NCI-H526 treated with DMSO at 0.1 percent for 48 hours (cell line): ENCODE measurements at places on chromosomes 2 and 18.

DNA sequence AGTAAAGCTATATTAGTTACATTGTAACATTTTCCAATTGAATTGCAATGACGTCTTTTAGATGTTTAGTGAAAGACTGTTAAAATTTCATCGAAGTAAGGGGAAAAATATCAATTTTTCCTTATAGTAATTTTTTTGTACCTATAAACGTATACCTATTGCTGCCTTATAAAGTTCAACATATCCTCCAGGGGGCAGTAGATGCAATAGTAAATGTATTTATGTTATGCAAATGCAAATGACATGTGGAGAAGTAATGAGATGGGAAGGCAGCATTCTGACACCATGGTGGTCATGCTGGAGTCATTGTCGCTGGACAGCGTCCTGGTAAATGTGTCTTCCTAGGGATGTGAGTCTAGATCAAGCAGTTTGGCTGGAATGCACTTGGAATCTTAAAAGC is 38.7 kb downstream of the MSTN start:
- DNase-seq = peak; percentile 57

- peak; percentile 29 for DNase-seq
These were observed 90.4 kb downstream of the SCN3A start for GRCh38 chr2:165113414-165113813.

DNA sequence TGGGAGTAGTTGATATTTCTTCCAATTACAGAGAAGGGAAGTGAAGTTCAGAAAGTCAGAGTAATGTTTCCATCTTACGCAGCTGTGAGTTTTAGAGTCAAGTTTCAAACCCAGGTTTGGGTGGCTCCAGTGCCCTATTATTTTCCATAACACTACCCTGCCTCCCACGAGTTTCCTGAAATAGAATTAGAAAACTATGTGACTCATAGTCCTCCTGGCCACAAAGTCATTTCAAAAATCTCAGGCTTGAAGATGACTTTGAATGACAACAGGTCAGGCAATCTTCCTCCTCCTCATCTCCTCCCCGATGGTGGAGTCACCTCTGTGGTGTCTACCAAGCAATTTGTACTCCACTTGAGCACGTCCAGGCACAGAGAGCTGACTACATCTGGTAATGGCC is 212.3 kb upstream of the TRIB2 start:
- DNase-seq = no peak

DNA sequence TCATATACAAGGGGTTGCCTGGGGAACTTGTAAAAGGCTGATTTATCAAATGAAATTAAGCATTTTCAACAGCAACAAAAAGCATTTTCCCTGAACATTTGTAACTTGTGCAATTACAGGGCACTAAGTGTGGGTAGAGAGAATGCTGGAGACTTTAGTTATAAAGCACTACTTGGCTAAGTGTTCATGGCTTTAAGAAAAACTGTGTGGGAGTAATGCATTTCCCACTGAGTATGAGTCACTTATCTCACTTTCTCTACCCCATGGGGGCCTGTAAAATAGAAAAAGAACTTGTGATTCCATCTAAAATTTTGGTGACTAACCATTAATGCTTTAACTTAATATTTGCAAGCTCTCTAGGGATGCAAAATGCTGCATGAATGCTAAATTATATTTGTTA is 193.4 kb downstream of the CCDC102B start:
- no peak for DNase-seq

- DNase-seq = no peak
These were observed 119.1 kb downstream of the AQP4 start for GRCh38 chr18:26746398-26746797.

- DNase-seq = peak; percentile 23
These were observed 257.7 kb downstream of the PTGR3 start for GRCh38 chr18:74951165-74951760.

DNA sequence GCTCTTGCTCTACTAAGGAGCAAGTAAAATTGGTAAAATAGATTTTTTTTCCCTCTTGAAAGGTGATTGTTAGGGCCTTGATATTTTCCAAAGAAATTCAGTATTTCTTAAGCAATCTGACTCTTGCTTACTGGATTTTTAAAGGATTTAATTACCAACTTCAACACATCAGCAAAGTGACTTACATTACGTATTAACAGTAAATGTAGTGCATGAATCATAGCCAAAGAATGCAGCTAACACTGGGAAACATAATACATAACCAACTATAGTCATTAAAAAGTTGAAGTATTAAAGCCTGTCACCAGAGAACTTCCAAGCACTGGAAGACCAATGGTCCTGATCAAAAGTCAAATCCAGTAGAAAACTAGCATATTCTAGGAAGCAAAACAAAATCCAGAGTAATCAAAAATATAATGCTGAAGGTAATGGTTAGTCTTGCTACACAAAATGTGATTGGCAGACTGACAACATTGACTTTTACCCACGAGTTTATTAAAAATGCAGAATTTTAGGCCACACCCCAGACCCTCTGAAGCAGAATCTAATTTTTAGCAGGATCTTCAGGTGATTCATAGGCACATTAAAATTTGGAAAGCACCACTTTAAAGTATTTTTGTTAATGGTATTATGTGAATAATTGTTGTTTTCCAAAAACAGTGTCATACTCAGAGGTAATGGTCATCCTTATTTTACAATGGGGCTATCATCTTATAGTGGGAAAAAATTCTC is 31.8 kb upstream of the CAVIN2 start:
- DNase-seq = no peak

DNA sequence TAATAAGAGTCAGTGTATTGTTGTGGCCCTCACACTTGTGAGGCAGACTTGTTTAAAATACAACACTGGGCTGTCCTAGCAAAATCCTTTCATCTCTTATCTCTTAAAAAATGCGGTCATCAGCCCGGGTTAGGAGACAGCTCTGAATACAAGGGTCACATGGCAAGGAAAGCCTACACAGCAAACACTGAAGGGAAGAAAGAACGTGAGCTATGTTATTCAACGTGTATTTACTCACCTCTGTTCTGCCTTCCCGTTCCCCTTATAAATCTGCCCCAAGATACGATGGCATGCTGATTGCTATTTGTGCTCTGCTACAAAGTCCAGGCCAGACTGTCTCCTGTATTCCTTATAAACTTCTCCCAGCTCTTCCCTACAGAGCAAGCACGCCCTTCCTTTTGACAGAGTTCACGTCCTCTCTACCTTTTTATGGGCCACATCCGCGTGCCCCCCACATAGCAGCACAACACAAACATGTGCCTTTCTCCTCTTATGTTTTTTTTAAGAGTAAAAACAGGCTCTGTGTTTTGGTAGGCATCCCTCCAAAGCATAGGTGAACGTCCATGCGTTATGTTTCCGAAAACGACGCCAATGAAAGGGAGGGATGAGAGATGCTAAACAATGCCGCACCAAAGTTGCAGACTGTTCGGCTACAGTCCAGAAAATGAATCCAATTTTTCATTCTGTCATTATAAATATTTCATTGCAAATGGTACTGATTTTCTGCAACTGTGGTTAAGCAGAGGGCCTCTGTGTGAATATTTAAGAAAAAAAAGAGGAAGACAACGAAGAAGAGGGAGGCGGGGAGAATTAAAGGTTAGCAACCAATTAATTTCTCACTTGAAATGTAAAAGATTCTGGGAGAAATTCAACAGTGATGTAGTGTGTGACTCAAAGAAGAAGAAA is 274.7 kb downstream of the ZNF521 start:
- DNase-seq = no peak

GRCh38 chr2:149145314-149146295 is 107.1 kb downstream of the LYPD6B start:
- DNase-seq = no peak

DNA sequence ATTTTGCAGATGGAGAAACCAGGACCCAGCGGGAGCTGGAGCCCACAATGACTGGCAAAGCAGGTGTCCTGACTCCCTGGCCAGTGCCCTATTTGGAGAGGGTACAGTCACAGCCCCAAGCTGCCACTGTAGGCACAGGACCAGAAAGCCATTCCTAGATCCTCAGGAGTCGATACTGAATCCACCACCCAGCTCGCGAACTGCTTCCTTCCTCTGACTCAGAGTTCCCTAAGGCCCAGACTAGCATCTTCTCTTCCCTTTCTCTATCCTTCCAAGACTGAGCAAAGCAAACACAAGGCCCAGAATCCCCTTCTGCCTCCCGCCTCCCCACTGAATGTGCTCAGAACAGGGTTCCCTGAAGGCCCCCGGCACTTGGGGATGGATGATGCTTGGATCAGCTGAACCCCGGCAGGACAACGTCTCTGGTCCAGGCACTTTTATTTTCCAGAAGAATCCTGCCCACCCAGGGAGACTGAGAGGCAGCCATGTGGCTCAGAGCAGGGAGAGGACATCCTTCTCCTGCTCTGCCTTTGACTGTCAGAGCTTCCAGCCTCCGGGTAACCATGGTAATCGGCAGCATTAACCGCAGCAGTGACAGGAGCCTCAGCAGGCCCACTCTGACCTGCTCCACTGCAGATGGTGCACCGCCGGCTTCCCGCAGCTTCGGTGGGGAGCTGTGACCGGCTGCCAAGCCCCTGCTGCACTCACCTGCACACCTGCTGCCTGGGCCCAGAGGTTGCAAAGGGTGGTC is 34.8 kb upstream of the KLHL29 start:
- no peak for DNase-seq

DNA sequence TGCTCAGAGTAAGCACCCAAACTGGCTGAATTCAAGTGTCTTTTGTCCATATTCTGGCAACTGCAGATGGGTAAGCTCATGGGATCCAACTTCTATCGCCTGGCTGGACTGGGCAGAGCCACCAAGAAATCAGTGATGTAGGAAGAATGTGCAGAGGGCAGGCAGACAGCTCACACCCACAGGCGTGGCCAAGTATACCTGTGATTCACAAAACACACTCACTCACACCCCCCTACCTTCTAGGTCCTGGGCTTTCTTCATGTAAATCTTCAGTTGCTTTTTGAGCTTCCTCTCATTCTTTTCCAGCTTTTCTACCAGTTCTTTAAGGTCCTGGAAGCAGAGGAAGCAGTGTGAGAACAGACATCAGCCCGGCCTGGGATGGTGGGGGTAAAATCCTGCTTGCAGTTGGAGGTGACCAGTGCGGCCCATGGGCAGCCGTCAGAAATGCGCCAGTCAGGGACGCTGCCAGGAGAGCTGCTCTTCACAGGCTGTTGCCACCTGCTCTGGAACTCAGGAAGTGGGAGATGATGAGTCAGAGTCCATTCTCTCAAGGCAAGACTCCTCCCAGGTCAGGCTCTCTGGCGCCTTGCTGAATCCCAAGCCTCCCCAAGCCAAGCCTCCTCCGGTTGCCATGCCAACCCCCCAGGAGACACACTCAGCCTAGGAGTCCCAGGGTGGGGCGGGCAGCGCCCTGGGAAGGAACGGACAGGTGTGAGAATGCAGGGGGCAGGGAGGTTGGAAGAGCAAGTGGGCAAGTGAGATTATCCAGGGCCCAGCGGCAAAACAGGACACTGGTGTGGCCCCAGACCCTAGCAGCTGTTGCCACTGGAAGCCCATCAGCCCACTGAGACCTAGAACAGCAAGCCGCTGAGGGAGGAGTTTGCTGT is 36.2 kb upstream of the ACAA2 start:
- DNase-seq = peak; percentile 33

- DNase-seq = no peak
These were observed 471.1 kb upstream of the SMIM21 start for GRCh38 chr18:75898651-75899050.

GRCh38 chr2:72291059-72291458 is 143.4 kb upstream of the CYP26B1 start:
- DNase-seq = no peak
